Activated CD4-positive, CD25-positive, alpha-beta regulatory T cell (primary cell): ENCODE measurements at places on chromosomes 5 and 9.

DNA sequence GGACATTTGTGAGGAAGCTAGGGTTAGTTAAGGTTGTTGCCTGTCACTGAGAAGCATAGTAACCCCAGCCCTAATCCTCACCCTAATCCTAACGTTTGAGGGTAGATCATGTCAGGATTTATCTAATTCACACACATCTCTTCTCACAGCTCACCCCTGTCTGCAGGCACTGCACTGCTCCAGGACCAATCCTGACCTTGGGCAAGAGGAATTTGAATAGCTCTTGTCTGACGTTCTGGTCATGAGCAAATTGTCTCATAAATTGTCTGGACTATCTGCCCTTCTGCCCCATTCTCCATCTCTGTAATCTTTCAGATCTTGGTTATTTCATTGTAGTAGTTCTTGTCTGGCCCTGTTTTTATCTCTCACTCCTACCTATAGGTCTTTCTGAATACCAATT is 18.7 kb downstream of the CRHBP start:
- no peak for DNase-seq

GRCh38 chr5:172385010-172385563 is 69.2 kb downstream of the SH3PXD2B start:
- no peak for DNase-seq

DNA sequence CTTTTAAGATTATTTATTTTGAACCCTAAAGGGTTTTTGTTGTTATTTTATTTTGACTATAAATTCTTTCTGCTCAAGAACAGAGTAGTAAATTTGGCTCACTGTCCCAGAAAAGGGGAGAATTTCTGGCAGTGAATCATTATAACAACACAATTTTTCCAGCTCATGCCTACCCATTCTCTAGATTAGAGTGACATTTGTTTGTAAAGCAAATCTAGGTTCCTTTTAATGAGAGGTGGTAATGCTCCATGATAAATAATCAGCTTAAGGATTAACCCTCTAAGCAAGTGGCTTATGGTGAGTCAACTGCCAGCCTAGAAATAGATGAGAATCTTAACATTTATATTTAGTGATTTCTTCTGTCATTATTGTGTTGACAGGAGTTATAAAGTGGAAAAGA is 409.2 kb downstream of the NFIB start:
- DNase-seq = no peak

DNA sequence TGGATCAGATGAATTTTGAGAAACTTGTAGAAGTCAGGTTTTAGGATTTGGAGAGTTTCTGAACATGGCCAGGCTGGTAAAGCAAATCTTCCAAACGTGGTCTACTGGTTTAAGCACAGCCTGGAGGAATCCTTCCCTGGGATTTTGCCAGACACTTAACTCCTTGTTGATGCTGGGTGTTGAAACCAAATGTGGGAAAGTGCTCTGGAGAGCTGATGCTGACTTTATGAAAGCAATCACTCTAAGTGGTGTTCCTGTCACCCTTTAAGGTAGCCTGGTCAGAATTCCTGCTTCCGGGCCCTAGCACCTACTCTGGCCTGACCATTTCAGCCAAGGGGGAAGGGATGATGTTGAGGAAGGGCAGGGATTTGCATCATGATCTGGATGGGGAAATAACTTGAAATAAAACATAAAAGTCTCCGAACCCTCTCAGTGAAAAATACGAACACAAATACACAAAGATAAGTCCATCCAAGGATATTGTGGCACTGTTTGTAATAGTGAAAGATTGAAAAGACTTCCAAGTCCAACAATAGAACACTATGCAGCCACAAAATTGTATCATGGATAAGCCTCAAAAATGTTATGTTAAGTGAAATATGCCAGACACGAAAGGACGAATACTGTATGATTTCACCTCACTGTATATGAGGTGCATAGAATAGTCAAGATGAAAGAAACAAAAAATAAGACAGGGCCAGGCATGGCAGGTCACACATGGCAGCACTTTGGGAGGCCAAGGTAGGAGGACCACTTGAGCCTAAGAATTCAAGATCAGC is 57.7 kb downstream of the PDE6A start:
- DNase-seq = no peak

DNA sequence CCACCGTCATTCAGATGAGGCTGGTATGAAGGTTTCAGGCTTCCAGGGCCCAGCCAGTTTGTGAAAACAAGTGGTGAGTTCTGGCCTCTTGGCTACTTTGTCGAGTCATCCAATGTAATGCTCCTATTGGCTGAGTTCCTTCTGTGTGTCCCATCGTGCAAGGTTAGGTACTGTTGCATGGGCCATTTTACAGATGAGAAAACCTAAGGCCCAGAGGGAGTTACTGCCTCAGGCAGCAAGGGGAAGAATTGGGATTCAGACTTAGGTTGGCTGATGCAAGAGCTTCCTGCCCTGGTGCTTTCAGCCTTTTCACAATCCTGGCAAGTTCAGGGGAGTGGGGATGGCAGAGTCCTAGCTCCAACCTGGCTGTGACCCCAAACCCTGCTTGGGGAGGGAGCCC is 17.4 kb upstream of the PITX1 start:
- no peak for DNase-seq

- DNase-seq = no peak
These were observed 605.9 kb upstream of the DAB2 start for GRCh38 chr5:40030661-40031060.
